PC-9 (cell line): ENCODE measurements at places on chromosomes 11 and 22. TPM values are rescaled to one million over a fixed set of nuclear protein-coding genes. Genes with fewer than 3 reads are reported as not detected.

ENDOD1 gene
- 8.0 and 8.1 TPM in 2 replicates for total RNA-seq

OR52N4 gene
- total RNA-seq, result not detected in 2 replicates

ASPHD2 gene
- 0.33 and 0.44 TPM in 2 replicates for total RNA-seq

CRYBA4 gene
- not detected in 2 replicates for total RNA-seq

SLC22A25 gene
- not detected in 2 replicates for total RNA-seq

OLFML1 gene
- not detected in 2 replicates for total RNA-seq

SNX15 gene
- 38.2 and 40.6 TPM in 2 replicates for total RNA-seq

APIP gene
- total RNA-seq, result 34.1 and 41.0 TPM in 2 replicates

DNA sequence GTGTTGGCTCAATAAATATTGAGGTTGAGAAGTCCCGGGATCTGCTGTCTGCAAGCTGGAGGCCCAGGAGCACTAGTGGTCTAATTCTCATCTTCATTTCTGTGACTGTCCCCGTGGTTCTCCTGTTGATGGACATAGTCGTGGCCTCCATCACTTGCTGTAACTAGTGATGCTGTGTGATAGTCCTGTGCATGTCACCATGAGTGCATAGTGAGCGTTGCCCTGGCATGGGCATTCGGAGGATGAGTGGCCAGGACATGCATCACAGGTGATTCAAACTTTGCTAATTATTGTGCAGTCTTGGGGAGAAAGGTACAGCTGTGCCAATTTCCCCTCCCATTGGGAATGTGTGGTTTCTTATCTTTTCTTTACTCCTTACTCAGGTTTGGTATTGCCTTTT, 902.2 kb downstream of the BRD1 start:
- no peaks in the 10 kb centered on the region for H3K36me3 ChIP-seq
- DNase-seq, result no peak
- no peak overlapping the region for H3K27ac ChIP-seq
- H3K27me3 ChIP-seq, result peaks cover 92% of the 10 kb centered on the region
- H3K4me1 ChIP-seq, result no peaks in the 10 kb centered on the region

- H3K27ac ChIP-seq, result no peak overlapping the region
- H3K4me1 ChIP-seq, result peaks cover 17% of the 10 kb centered on the region; the same call in 1 of the 2 replicates
- no peak for DNase-seq
- no peak overlapping the region for H3K4me3 ChIP-seq
Measured at GRCh38 chr22:50483977-50484853, 2.4 kb upstream of the MIOX start.

- DNase-seq, result peak; percentile 42
- no peak overlapping the region for H3K27ac ChIP-seq
- no peaks in the 10 kb centered on the region for H3K27me3 ChIP-seq
- no peak overlapping the region for H3K4me3 ChIP-seq
- H3K4me1 ChIP-seq, result no peaks in the 10 kb centered on the region
Measured at GRCh38 chr11:26649884-26650283, 72.0 kb downstream of the SLC5A12 start.

- H3K27ac ChIP-seq, result no peak within 1 kb of the TSS
- DNase-seq, result peak; percentile 56
- no peaks in the 10 kb centered on the region for H3K36me3 ChIP-seq
- no peaks in the 10 kb centered on the region for H3K4me1 ChIP-seq
- H3K27me3 ChIP-seq, result no peaks in the 10 kb centered on the region
- H3K4me3 ChIP-seq, result peak within 1 kb of the TSS; percentile 45; the same call in 1 of the 2 replicates
Measured at GRCh38 chr22:20268279-20269012, at the start of gene RTN4R. Gene RTN4R, minus strand, starts transcription at chr22:20268318. Its CDS starts 226 bp downstream, at chr22:20268092.

- no peaks in the 10 kb centered on the region for H3K4me1 ChIP-seq
- H3K27me3 ChIP-seq, result no peaks in the 10 kb centered on the region
- DNase-seq, result no peak
- H3K36me3 ChIP-seq, result no peaks in the 10 kb centered on the region
Measured at GRCh38 chr11:70472240-70472639, 73.9 kb downstream of the CTTN start.

- H3K27me3 ChIP-seq, result no peaks in the 10 kb centered on the region
- peak overlapping the region; percentile 96 for H3K27ac ChIP-seq
- H3K4me1 ChIP-seq, result peaks cover 87% of the 10 kb centered on the region
- DNase-seq, result peak; percentile 66
Measured at GRCh38 chr11:118914178-118914918, 11.4 kb downstream of the BCL9L start.

GRCh38 chr11:125398994-125399640, 96.9 kb downstream of the FEZ1 start:
- H3K4me1 ChIP-seq, result no peaks in the 10 kb centered on the region
- DNase-seq, result no peak
- no peaks in the 10 kb centered on the region for H3K36me3 ChIP-seq
- no peak overlapping the region for H3K27ac ChIP-seq
- peaks cover 98% of the 10 kb centered on the region for H3K27me3 ChIP-seq

- no peaks in the 10 kb centered on the region for H3K4me1 ChIP-seq
- H3K36me3 ChIP-seq, result peaks cover 13% of the 10 kb centered on the region
- no peak for DNase-seq
- H3K27ac ChIP-seq, result no peak overlapping the region
- no peak overlapping the region for H3K4me3 ChIP-seq
Measured at GRCh38 chr22:25051983-25052710, 99.6 kb downstream of the KIAA1671 start.

GRCh38 chr11:121670805-121671282, 218.1 kb upstream of the SORL1-AS1 start:
- no peak for DNase-seq
- H3K4me3 ChIP-seq, result no peak overlapping the region
- H3K4me1 ChIP-seq, result no peaks in the 10 kb centered on the region
- H3K36me3 ChIP-seq, result no peaks in the 10 kb centered on the region
- no peaks in the 10 kb centered on the region for H3K27me3 ChIP-seq

GRCh38 chr11:134282121-134283045, 6.2 kb downstream of the GLB1L3 start:
- peak; percentile 14 for DNase-seq
- H3K36me3 ChIP-seq, result no peaks in the 10 kb centered on the region
- H3K4me1 ChIP-seq, result no peaks in the 10 kb centered on the region
- H3K27me3 ChIP-seq, result peaks cover 5% of the 10 kb centered on the region; the same call in 1 of the 2 replicates
- no peak overlapping the region for H3K4me3 ChIP-seq

- no peak overlapping the region for H3K4me3 ChIP-seq
- H3K36me3 ChIP-seq, result peaks cover 5% of the 10 kb centered on the region
- no peak for DNase-seq
- no peaks in the 10 kb centered on the region for H3K27me3 ChIP-seq
- H3K4me1 ChIP-seq, result no peaks in the 10 kb centered on the region
- H3K27ac ChIP-seq, result no peak overlapping the region
Measured at GRCh38 chr11:3043315-3043871, 13.8 kb downstream of the CARS1 start.

DNA sequence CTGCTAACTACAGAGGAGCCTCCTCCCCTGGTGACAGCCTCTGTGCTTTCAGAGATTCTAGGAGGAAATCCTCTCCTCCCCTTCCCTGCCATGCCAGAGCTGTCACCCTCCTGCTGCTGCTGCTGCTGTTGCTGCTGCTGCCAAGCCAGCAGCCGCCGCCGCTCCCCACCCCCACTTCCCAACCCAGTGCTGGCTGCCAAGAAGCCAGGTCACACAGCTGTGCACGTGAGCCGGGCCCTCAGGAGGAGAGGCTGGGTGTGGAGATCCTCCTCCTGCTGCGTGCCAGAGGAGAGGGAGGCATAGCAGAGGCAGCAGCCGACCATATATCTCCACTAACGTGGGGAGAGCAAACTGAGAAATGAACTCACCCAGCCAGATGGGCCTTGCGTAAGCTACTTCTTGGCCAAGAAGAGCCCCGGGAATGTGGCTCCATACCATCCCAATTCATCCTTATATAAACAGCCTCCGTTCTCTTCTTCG, 12.4 kb downstream of the CRY2 start:
- no peaks in the 10 kb centered on the region for H3K27me3 ChIP-seq
- H3K27ac ChIP-seq, result no peak overlapping the region
- peak; percentile 10 for DNase-seq
- H3K36me3 ChIP-seq, result 0 out of 2 replicates have a peak, but pooled peaks cover 3% of the 10 kb centered on the region
- no peaks in the 10 kb centered on the region for H3K4me1 ChIP-seq

GRCh38 chr11:59271247-59271755, 58.6 kb upstream of the MPEG1 start:
- no peaks in the 10 kb centered on the region for H3K36me3 ChIP-seq
- H3K27ac ChIP-seq, result no peak overlapping the region

GRCh38 chr11:101446238-101446637, 137.6 kb downstream of the TRPC6 start:
- no peak overlapping the region for H3K4me3 ChIP-seq
- no peak overlapping the region for H3K27ac ChIP-seq
- DNase-seq, result no peak
- H3K4me1 ChIP-seq, result no peaks in the 10 kb centered on the region
- H3K27me3 ChIP-seq, result no peaks in the 10 kb centered on the region

DNA sequence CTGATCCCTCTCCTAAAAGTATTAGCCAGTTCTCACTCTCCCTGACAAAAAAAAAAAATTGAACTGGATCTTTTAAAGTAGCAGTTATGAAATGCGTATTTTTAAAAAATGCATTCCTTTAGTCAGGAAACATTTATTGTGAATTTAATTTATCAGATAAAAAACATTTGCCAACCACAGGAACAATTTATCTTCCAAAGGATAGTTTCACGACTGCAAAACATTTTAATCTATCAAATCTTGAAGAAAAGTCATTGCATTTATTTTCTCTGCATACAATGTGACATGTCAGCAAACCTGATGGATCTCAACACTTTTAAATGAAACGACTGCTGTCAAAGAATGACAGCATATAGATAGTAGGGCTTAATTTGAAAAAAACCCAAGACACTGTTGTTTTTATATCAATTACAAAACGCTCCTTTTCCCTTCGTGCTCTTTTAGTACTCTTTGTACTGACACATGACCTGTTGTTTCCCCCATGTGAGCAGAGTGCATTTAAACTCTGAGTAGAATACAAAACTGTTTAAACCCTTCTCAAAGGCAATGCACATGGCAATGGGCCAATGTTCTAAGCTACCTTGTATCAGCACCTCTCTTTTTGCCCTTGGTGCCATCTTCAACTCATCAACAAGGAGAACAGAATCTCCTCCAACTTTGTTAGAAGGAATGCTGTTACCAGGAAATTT, 107.0 kb downstream of the ATG16L2 start:
- no peaks in the 10 kb centered on the region for H3K27me3 ChIP-seq
- no peak overlapping the region for H3K4me3 ChIP-seq
- no peak for DNase-seq

- H3K4me1 ChIP-seq, result no peaks in the 10 kb centered on the region; the same call in 1 of the 2 replicates
- no peaks in the 10 kb centered on the region for H3K27me3 ChIP-seq
- no peak overlapping the region for H3K27ac ChIP-seq
- no peaks in the 10 kb centered on the region for H3K36me3 ChIP-seq
Measured at GRCh38 chr11:2950825-2951224, 21.6 kb upstream of the PHLDA2 start.

DNA sequence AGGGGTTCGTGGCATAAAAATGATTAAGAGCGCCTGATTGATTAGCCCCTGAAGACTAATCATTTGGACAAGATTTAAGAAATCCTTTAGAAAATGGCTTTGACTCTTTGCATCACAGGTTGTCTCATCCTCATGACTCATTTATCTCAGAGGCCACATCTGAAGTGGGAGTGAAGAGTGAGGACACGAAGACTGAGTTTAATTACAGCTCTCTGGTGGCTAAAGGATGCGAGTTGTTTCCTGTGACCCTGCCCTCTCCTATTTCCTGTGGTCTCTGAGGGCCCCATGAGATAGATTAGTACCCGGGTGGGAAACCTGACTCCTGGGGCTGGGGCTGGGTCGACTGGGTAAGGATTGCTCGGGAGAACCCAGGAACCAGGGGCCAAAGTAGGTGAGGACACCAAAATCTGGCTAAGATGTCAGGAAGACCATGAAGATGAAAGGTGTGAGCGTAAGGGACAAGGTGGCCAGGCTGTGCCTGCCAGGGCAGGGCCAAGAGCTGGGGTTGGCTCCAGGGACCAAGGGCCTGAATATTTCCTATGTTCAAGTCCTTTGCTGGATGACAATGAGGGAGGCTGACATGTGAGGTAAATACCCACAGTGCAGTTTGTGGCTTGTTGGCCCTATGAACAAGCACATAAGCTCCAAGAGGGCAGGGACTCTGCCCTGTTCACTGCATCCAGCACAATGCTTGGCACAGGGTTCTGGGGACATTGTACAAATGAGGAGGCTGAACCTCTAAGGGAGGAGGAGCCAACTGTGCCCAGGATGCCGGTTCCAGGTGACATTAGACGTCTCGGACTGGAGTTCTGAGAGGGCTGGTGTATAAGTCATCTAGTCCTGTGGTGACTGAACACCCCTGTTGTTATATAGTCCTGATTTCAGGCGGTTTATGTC, 3.6 kb downstream of the OTOG start:
- no peak for DNase-seq
- no peak overlapping the region for H3K27ac ChIP-seq
- peaks cover 48% of the 10 kb centered on the region for H3K27me3 ChIP-seq
- H3K4me1 ChIP-seq, result no peaks in the 10 kb centered on the region
- H3K4me3 ChIP-seq, result no peak overlapping the region

- H3K4me3 ChIP-seq, result no peak overlapping the region
- no peak for DNase-seq
Measured at GRCh38 chr22:32336121-32336603, 21.5 kb upstream of the RFPL3 start.

DNA sequence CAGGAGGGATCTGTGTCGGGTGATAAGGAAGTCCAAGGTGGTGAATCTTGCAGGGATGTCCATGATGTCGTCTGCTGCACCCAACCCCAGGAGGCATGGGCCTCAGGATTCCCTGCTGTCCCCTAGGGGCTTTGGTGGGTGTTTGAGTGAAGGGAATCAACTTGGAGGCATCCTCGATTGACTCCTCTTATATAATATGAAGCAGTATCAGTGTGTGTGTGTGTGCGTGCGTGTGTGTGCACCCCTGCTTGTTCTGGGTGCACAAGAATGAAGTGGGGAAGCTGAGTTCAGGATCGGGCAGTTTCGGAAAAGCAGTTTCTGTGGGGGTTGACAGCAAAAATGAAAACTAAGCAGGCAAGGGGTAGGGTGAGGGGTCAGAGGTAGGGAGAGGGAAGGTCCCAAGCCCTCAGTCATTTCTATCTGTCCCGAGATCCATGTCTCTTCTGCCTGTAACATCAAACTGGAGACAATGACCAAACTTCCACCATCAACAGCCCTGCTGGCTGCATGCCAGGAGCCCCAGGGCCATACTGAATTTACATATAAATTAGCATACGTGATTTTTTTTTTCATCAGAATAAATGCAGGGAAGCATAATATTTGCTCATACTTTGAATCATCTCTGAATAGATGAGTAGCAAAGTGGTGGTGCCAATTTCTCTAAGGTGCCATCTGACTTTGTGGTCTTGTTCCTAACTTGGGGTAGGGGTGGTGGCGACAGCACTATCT, 2.0 kb downstream of the NTM start:
- H3K4me3 ChIP-seq, result no peak overlapping the region
- no peak for DNase-seq
- H3K4me1 ChIP-seq, result no peaks in the 10 kb centered on the region
- H3K27me3 ChIP-seq, result peaks cover 74% of the 10 kb centered on the region
- H3K27ac ChIP-seq, result no peak overlapping the region
- no peaks in the 10 kb centered on the region for H3K36me3 ChIP-seq

DNA sequence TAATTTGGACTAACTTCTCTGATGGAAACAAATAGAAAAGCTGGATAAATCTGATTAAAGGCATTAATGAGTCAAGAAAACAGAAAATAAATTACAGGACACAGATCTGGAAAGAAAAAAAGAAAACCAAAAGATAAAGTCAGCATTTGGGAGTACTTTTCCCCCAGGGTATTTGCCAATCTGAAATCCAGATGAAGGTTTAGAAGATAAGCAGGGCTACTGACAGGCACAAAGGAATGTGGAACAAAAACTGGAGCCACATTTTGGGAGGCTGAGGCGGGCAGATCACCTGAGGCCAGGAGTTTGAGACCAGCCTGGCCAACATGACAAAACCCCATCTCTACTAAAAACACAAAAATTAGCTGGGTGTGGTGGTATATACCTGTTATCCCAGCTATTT, 57.2 kb downstream of the SBF2 start:
- H3K27ac ChIP-seq, result no peak overlapping the region
- H3K4me3 ChIP-seq, result no peak overlapping the region
- H3K36me3 ChIP-seq, result no peaks in the 10 kb centered on the region
- no peaks in the 10 kb centered on the region for H3K27me3 ChIP-seq
- H3K4me1 ChIP-seq, result no peaks in the 10 kb centered on the region; the same call in 1 of the 2 replicates
